ENCODE measurements at places on chromosomes 16 and 17.

GRCh38 chr17:40327244-40327729, 18.3 kb downstream of the RARA start:
- no peak for DNase-seq

DNA sequence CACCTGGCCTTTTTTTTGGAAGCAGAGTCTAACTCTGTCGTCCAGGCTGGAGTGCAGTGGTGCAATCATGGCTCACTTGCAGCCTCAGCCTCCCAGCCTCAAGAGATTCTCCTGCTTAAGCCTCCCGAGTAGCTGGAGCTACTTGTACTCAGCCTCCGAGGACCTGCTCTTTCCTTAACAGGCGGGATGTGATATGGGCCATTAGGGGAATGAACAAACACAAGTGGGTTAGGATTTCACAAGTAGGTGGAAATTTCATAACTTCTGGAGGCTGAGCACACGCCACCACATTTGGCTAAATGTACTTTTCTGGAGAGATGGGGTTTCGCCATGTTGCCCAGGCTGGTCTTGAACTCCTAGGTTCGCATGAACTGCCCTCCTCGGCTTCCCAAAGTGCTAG, 4.1 kb downstream of the PAM16 start:
- no peak for DNase-seq

DNA sequence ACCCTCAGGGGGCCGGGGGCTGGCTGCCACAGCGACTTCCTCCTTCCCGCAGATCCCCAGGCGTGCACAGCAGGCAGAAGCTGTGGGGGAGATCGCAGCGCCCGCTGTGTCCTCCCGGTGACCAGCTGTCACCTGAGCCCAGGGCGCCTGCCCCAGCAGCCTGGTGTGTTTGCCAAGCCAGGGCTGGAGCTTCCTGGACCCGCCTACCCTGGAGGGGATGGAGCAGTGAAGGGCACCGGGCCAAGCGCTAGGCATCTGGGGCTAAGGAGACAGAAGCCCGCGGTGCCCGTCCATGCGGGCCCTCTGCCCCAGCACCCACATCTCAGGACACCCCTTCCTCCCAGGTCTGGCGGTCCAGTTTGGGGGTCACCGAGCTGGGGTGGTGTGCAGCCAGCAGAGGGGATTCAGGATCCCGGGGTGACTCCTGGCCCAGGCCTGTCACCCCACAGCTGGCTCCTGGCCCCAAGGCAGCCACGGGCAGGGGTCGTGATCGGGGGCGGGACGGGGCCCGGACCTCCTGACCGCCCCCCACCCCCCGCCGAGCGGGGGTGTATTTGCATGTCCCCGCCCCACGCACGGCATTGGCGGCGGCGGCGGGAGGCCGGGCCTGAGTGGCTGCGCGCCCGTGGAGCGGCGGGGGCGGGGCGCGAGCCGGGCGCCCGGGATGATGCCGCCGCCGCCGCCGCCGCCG, at the start of gene RAB26:
Gene RAB26 (plus strand): TSS at position 645 of the 691 bp plus-strand sequence. CDS start 159 bp downstream, outside the sequence.
- DNase-seq: peak; percentile 76

- DNase-seq: no peak
Observed at GRCh38 chr17:50065056-50065455, 9.1 kb downstream of the ITGA3 start.

- no peak for DNase-seq
Observed at GRCh38 chr16:67773099-67773498, 33.3 kb downstream of the RANBP10 start.

DNA sequence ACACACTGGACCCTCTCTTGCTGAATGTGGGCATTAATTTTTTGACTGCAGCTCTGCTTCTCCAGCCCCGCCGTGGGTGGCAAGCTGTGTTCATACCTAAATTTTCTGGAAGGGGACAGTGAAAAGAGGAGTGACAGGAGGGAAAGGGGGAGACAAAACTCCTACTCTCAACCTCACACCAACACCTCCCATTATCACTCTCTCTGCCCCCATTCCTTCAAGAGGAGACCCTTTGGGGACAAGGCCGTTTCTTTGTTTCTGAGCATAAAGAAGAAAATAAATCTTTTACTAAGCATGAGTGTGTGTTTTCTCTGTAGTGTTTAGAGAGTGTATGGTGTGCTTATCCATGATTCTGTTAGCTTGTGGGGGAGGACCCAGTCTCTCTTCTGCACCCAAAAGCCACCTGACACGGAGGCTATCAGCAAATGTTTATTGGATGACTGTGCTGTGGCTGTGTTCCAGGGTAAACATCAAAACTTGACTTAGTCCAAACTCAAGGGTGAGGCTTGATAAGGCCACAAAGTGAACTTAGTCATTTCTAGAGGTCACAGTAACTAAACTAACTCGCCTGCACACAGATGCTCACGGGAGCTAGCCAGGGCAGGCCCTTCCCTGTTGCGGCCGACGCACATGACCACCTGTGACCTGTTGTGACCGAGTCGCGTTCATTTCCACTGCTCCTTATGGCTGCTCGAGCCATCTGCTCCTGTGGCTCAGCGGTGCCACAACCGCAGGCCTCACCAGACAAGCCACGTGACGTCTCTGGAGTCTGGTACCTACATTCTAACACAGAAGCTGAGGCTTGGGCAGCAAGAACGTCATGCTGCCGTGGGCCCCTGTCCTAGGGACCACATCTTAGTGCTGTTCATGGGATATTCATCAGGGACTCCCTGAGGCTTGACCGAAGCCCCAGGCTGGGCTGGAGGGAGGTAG, 9.8 kb upstream of the MED11 start:
- DNase-seq: peak; percentile 27

DNA sequence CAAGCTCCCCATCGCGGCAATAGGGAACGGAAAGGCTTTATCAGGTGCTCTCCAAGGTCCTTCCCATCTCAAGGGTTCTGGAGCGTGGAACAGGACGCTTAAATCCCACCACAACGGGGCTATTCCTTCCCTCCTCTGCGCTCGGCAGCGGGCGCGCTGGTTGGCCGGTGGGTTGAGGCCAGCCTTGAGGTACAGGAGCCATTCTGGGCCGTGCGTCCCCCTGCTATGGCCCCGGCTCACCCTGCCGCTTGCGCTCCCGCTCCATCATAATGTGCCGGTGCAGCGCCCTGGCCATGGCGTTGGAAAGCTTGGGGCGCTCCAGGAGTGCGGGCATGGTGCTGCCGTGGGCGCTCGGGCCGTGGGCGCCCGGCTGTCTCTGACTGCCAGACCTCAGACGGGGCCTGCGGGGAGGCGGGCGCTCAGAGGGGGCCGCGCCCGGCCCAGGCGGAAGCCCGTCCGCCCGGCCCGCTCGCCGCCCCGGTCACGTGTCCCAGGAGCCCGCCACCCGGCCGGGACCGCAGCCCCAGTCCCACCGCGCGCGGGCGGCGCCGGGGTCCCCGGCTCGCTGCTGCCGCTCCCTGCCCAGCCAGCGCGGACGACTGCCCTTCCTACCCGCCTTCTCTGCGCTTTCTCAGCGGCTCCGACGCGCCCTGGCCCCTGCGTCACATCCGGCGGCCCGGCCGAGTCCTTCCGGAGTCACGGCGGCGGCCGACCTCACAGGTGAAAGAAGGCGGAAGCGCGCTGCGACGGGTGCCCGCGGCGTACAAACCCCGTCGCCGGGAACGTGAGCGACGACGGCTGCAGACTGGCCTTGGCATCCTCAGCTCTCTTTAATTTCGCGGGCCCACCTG, at the start of gene GPS2:
Gene GPS2 (minus strand): TSS at position 642 of the 851 bp plus-strand sequence. CDS start 308 bp downstream, at position 334.
- peak; percentile 97 for DNase-seq

- DNase-seq: no peak
Observed at GRCh38 chr17:79027925-79028491, 4.0 kb downstream of the C1QTNF1 start.

DNA sequence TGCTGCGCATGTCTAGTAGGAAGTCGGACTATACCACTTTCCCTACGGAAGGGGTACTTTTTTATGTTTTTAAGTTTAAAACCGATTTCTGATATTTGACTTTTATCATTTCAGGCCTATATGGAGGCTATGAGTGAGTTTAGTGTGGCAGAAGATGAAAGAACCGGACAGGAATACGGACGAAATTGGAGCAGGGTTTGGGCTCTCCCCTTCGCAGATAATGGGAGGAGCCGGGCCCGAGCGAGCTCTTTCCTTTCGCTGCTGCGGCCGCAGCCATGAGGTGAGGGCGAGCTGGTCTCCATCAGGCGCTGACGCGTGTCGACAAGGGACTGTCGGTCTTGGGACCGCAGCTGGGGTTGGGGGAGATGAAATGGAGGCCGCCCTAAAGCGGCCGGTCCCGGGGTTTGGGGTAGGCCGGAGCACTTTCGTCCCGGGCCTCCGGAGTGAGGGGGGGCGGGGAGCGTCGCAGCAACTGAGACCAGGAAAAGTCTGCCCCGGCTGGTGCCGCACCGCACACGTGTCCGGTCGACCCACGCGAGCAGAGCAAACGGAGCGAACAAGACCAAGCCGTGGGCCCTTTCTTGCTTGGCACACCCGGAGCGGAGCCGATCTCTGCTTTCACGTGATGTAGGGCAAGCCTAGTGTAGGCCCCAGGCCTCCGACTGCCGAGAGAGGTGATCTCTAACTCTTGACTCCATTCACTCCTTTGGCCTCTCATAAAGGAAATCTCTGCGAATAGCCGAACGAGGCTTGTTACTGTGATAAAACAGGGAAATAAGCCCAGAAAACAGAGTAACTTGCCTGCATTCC, at the start of gene RPL19:
Gene RPL19 (plus strand): TSS at position 214 of the 810 bp plus-strand sequence. CDS start 62 bp downstream, at position 276.
- peak; percentile 90 for DNase-seq
